Nucleus accumbens (tissue), 56 donors: ENCODE measurements at places on chromosomes 7 and 10.

- no peak for DNase-seq
Observed at GRCh38 chr10:26464632-26465280, 26.6 kb downstream of the APBB1IP start.

GRCh38 chr10:85673270-85673669 is 693.3 kb downstream of the GRID1 start:
- DNase-seq, result no peak

DNA sequence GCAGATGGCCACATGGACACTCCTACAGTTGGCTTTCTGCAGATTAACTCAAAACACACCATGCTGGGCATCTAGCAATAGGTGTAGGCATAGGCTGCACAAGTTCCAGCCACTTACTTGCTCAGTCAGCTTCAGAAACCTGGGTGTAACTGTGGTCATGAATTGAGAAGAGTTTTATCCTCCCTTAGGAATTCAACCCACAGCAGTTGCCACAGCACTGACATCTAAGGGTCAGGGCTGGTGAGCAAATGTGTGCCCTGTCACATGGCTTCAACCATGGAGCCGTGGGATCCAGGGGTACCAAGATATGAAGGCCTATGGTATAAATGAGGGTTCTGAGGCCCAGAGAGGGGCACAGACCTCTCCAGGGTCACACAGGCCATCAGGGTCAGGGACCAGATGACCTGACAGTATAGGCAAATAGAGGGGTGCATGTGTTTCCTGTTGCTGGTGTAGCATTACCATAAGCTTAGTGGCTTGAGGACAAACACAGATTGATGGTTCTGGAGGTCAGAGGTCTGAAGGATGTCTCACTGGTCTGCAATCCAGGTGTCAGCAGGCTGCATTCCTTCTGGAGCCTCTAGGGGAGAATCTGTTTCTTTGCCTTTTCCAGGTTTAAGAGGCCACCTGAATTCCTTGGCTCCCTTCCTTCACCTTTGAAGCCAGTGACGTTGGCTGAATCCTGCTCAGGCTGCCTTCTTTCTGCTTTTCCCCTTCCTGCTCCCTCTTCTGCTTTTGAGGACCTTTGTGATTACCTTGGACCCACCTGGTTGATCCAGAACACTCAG is 24.1 kb downstream of the MINDY4 start:
- no peak for DNase-seq

DNA sequence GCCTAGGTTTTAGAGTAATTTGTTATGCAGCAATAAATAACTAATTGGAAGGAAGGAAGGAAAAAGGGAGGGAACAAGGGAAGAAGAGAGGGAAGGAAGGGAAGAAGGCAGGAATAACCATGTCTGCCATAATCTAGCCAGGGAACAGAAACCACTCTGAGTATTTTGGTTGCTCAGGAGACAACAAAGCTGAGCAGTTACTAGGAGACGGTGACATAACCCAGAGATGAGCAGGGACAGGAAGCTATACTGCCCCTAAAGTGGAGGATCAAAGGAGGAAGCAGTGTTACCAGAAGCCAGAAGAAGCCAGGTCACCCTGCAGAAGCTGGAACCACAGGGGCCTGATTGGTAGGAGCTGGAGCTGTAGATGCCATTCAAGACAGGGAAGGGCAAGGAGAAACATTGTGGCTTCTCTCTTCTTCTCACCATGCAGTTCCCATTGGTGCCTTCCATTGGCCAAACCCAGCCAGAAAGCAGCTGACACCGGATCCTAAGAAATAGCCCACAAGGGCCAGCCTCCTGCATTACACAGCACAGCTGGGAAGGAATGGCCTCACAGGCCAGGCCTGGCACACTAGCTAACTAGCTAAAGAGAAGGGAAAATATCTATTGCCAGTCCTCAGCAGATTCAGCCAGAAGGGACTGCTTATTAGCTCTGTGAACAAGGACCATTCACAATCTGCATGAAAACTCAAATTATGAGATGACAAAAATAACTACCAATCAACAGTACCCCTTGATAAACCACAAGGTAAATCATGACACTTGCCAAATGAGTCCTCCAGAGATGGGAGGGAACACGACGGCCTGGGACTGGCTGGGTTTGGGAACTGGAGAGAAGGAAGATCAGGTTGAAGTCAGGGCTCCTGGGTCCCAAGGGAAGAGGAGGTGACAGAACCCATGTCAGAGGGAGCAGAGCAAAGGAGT is 184.5 kb upstream of the NFE2L3 start:
- no peak for DNase-seq

- DNase-seq, result no peak
Observed at GRCh38 chr10:110576220-110576619, 8.7 kb downstream of the SMC3 start.

DNA sequence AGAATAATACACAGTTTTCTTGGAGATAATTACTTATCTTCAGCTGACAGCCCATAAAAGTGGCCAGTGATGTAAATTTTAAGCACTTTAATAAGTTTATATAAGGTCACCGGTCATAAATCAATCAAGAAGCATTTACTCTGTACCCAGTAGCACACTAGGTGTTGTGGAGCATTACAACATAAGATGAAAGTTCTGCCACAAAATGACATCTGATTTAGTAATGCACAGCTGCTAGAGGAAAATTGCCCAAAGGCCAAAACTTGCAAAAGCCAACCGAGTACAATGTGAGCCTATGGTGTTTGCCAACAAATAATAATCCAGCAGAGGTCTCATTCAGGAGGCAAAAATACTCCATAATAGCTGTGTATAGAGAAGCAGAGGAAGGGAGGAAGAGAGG is 63.6 kb downstream of the GPR37 start:
- DNase-seq, result peak; percentile 9

GRCh38 chr7:73850781-73851207 is 8.5 kb upstream of the METTL27 start:
- no peak for DNase-seq
